ENCODE measurements at places on chromosomes 7 and 10.

GRCh38 chr10:125162120-125162931 is 2.0 kb upstream of the CTBP2 start:
- DNase-seq: no peak

DNA sequence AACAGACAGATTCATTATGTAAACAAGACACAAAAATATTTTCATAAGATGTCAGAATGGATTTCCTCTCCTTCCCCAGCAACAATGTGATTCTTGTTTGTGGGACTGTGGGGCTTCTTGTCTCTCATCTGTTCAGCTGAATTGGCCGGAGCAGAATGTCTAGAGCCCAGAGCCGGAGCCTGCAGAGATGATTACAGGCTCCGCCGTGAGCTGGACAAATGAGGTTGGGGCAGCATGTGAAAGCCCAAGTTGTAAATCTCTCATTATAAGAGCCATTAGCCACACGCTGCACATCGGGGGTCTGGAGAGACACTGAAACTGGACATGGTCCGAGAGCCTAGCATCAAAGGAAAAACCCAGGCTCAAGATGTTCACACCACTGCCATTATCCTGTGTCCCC is 137.0 kb upstream of the ADAM12 start:
- DNase-seq: no peak

DNA sequence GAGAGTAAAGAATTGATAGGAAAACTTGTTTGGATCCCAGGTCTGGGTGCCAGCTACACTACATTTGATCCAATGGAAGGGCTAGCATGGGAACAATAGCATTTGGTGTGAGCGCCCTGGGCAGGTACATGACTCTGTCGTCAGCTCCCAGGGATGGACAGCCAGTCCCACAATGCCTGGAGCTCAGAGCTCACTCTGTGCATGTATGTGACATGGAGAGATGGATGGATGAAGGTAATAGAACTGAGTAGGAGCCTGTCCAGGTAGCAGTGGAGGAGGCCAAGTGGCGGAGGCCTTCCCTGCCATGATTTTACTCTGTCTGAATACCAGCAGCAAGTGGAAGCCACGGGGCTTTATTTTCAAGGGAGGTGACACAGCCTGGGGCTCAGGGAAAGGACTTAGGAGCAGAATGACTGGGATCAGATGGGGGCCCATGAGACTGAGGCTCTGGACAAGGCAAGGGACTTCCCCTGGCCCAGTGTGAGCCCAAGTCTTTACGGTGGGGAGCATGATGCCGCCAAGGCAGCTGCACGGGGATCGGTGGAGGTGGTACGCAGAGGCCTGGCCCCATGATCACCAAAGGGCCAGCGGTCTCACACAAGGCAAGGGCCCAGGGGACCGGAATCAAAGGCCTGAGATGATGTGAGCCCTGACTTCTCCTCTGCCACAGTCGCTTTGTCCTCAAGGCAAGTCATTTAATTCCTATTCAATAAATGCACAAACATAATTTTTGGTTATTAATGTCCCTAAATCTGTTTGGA is 5.9 kb downstream of the PTPRE start:
- no peak for DNase-seq

- no peak for DNase-seq
Observed at GRCh38 chr7:79084423-79084822, 369.0 kb downstream of the MAGI2 start.

- no peak for DNase-seq
Observed at GRCh38 chr10:132939957-132940790, 2.2 kb downstream of the CFAP46 start.

DNA sequence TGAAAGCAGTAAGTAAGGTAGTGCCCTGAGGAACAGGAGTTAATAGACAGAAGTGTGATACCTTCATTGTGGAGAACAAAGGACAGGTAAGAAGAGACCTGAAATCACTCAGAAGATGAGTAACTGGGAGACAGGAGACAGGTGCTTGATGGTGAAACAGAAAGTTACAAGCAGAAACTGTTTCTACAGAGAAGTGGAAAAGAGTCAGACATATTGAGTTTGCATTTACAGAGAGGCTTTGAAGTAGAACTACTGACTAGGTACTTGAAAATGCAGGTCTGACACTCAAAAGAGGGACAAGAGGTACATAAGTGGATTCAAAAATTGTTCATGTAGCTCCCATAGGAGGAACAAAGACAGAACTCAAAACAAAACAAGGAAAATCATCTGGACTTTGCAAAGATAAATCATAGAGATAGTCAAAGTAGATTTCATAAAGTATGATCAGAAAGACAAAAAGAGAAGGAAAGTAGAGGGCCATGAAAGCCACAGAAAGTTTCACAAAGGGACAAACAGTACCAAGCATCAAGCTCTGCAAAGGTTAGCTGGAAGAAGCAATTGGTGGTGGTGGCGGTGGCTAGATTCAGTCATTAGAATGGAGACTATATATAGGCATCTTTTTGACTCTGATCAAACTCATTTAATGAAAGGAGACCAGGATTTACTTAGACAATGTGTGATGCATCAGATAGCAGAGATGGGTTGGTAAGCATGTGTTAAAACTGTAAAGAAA is 198.4 kb downstream of the PCLO start:
- DNase-seq: no peak

GRCh38 chr7:618539-619367 is 99.1 kb upstream of the PDGFA start:
- DNase-seq: no peak

- no peak for DNase-seq
Observed at GRCh38 chr10:112507046-112507445, 60.0 kb downstream of the VTI1A start.

GRCh38 chr7:2614631-2615330 is 17.0 kb upstream of the TTYH3 start:
- DNase-seq: no peak

DNA sequence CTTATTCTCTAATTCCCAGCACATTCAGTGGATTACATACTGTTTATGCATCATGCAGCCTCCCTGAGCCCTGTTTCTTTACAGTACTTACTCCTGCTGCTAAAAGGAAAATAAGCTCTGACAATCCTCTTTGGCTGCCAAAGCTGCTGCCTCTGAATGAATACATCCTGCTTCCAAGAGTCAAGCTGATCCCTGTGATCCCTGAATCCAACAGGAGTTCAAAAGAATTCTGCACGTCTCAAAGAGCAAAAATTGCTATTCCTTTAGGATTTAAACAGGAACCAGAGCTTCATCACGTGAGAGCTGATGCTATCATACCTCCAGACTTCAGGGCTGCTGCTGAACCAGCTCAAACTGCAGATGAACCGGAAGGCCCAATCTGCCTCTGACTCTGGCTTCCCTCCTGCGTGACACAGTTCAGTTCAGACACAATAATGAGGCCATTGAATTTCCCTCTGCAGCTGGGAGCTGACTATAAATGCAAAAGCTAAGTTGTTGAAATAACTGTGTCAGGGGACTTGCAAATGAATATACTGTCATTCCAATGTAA is 851.0 kb upstream of the PHF14 start:
- DNase-seq: no peak

DNA sequence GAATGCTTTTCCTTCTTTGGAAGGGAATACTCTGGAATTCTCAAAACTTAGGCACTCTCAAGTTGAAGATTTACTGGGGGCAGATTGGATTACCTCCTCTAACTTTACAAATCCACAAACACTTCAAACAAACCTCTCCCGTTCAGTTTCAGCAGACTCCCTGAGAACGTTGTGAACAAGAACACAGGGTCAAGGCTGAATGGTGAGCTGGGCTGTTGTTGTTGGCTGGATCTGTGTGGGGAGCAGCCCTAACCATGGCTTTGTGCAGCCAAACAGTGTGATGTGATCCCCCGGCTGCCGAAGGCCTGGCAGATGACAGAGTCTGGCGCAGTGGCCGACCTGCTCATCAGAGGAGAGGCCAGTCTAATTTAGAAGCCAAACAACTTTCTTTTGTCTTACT is 93.1 kb downstream of the BMPER start:
- peak; percentile 70 for DNase-seq

GRCh38 chr10:132701846-132702190 is 84.1 kb downstream of the NKX6-2 start:
- DNase-seq: no peak

DNA sequence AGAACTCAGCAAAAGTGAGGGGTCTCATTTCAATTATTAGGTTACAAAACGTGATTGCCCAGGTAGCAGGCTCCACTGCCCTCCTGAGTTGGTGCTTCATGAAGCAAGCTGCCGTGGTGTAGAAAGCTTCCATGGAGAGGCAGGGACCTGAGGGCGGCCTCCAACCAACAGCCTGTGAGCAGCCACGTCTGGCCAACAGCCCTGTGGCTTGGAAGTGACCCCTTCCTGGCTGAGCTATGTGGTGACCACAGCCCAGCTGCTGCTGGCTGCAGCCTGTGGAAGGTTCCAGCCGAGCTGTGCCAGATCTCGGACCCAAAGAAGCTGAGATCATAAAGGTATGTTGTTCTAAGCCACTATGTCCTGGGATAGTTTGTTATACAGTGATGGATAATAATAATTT is 122.5 kb upstream of the KLF6 start:
- DNase-seq: no peak

GRCh38 chr10:75043256-75044131 is 68.0 kb upstream of the SAMD8 start:
- DNase-seq: no peak

DNA sequence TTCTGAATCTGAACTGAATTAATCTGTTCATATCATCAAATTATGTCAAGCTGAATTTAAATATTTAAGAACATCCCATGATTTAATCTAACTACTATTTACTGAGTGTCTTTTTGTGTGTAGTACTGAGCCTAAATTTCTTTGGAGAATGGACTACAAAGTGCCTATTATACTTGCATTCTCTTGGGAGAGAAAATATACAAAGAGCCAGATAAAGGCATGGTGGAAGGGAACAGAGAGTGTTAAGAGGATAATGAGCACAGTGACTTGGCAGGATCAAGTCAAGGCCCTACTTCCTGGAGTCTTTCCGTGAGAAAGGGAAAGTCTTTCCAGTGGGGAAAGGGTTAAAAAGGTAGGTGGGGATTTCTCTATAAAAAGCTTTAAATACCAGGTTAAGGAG is 15.0 kb downstream of the TNKS2 start:
- DNase-seq: no peak

- DNase-seq: no peak
Observed at GRCh38 chr10:80518807-80519360, 18.8 kb upstream of the SH2D4B start.

GRCh38 chr10:11043039-11043438 is 25.4 kb downstream of the CELF2 start:
- no peak for DNase-seq

- DNase-seq: peak; percentile 43
Observed at GRCh38 chr7:87628780-87629569, 777 bp downstream of the RUNDC3B start.

DNA sequence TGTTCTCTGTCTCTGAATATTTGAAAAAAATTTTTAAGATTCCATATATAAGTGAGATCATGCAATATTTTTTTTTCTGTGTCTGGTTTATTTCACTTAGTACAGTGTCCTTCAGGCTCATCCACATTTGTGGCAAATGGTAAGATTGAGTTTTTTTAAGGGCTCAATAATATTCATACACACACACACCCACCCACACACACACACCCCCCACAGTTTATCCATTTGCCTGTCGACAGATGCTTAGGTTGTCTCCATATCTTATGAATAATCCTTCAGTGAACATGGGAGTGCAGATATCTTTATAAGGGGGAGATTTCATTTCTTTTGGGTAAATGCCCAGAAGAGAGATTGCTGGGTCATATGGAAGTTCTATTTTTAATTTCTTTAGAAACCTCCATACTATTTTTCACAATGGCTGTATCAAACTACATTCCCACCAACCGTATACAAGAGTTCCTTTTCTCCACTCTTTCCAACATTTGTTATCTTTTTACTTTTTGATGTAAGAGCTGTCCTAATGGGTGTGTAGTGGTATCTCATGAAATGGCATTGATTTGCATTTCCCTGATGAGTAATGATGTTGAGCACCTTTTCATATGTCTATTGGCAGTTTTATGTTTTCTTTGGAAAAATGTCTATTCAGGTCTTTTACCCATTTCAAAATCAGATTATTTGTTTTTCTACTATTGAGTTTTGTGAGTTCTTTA is 35.0 kb downstream of the AUTS2 start:
- DNase-seq: no peak

GRCh38 chr7:102095321-102096011 is 191.2 kb upstream of the SH2B2 start:
- DNase-seq: no peak

- DNase-seq: no peak
Observed at GRCh38 chr10:34292675-34293074, 522.4 kb downstream of the PARD3 start.

GRCh38 chr7:145263886-145264285 is 428.0 kb upstream of the TPK1 start:
- DNase-seq: no peak

DNA sequence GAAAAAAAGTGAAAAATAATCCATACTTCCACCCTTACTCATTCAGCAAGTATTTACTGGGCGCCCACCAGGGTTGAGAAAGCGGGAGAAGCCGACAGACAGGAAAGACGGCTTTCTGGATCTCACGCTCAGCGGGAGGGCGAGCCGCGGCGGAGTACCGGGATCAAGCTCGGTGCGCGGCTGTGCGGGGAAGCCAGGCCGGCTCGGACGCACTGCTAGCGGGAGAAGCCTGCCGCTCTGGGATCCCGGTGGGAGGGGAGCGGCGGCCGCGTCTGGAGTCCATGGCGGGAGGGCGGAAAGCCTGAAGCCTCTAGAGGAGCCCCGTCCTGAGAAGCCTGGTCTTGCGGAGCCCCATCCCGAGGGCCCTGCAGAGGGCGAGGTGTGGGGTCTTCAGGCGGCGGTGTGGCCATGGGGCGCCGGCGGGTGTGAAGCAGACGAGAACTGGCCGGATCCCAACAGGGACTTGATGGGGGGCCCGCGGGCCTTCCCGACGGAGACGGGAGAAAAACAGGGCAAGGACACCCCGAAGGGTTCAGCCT is 82.9 kb downstream of the VIPR2 start:
- DNase-seq: no peak

DNA sequence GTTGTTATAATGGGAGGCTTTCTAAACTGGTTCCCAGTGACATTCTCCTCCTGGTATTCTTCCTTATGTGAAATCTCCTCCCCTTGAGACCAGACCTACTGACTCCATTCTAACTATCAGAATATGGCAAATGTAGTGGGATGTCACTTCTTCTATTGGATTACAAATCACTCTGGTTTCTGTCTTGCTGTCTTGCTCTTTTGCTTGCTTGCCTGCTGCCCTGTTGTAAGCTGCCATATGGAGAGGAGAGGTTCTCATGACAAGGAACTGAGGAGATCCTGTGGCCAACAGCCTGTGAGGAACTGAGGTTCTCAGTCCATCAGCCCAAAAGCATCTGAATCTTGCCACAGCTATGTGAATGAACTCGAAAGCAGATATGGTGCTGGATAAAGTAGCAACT is 4.7 kb upstream of the NRCAM start:
- DNase-seq: no peak

Measured in ovary (tissue), 10 donors.